Epithelial cell of prostate (primary cell): ENCODE measurements at places on chromosomes 2 and 18.

- no peak for DNase-seq
These were observed 3.4 kb upstream of the ADD2 start for GRCh38 chr2:70771446-70771845.

- no peak for DNase-seq
These were observed 143.8 kb downstream of the ETAA1 start for GRCh38 chr2:67540962-67541361.

GRCh38 chr2:181036445-181036844 is 56.0 kb downstream of the UBE2E3 start:
- no peak for DNase-seq

DNA sequence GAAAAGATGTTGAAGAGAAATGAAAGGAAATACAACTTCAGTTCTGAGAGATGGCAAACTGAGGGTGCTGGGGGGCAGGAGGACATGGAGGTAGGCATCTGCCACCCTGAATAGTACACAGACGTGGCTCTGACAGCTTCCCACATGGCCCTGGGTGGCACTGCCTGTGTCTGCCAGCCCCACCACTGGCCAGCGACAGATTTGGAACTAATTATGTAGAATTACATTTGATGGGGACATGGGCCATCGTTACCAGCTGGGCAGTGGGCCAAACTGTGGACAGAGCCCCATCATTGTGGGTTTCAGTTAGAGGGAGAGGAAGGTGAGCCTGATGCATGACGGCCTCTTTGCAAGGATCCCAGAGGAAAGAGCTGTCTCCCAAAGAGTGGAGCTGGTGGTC is 216.0 kb upstream of the HAAO start:
- DNase-seq: no peak

GRCh38 chr2:127065299-127065939 is 41.5 kb downstream of the BIN1 start:
- DNase-seq: no peak
